Placental epithelial cell (primary cell): ENCODE measurements at places on chromosomes 1 and 21. TPM values are rescaled to one million over a fixed set of nuclear protein-coding genes. Genes with fewer than 3 reads are reported as not detected.

The DTL gene
- total RNA-seq: 4.3 and 9.8 TPM in 2 replicates

The OLFML3 gene
- 670 and 834 TPM in 2 replicates for total RNA-seq

The SLC6A17 gene
- total RNA-seq: under 0.01 TPM in 1 of 2 replicates, not detected in the other

The C1QB gene
- total RNA-seq: not detected in 2 replicates

The FCGR3A gene
- not detected in 2 replicates for total RNA-seq

The ADAM30 gene
- not detected in 2 replicates for total RNA-seq

The NHLH2 gene
- under 0.01 TPM in 1 of 2 replicates, not detected in the other for total RNA-seq

The TAL1 gene
- not detected in 2 replicates for total RNA-seq

The MGST3 gene
- total RNA-seq: 63.2 and 131 TPM in 2 replicates

The NGF gene
- 2.7 and 3.1 TPM in 2 replicates for total RNA-seq

The PAPPA2 gene
- under 0.01 and 1.1 TPM in 2 replicates for total RNA-seq

The RGSL1 gene
- total RNA-seq: not detected in 2 replicates

The SPRR1A gene
- not detected in 2 replicates for total RNA-seq

The DISP1 gene
- total RNA-seq: 2.7 and 4.0 TPM in 2 replicates

The F5 gene
- total RNA-seq: not detected in 2 replicates

The CDCA8 gene
- total RNA-seq: 2.7 and 7.9 TPM in 2 replicates

The MYBPHL gene
- total RNA-seq: 0.54 TPM in 1 of 2 replicates, not detected in the other

The KRTAP10-10 gene
- not detected in 2 replicates for total RNA-seq

The PADI2 gene
- total RNA-seq: under 0.01 and 0.43 TPM in 2 replicates

The TMIGD3 gene
- not detected in 2 replicates for total RNA-seq

The S100A7A gene
- total RNA-seq: not detected in 2 replicates

The C1orf116 gene
- total RNA-seq: 6.3 and 10.6 TPM in 2 replicates

The CRNN gene
- not detected in 2 replicates for total RNA-seq

The LGALS8 gene
- total RNA-seq: 37.7 and 61.1 TPM in 2 replicates

The FAM151A gene
- total RNA-seq: not detected in 2 replicates

The CD84 gene
- 0.39 TPM in 1 of 2 replicates, not detected in the other for total RNA-seq

The AVPR1B gene
- not detected in 2 replicates for total RNA-seq

The CA14 gene
- total RNA-seq: under 0.01 TPM in 1 of 2 replicates, not detected in the other

The NPPA gene
- not detected in 2 replicates for total RNA-seq

The SLC25A34 gene
- 0.33 and 0.39 TPM in 2 replicates for total RNA-seq
